K562 (cell line): ENCODE measurements at places on chromosomes 5 and 9.

GRCh38 chr9:29211580-29212396 lies 1638.5 kb upstream of the C9orf72 start:
- no peak overlapping the region for H3K4me3 ChIP-seq
- no peak overlapping the region for H3K27ac ChIP-seq
- no peaks in the 10 kb centered on the region for H3K27me3 ChIP-seq
- no peaks in the 10 kb centered on the region for H3K36me3 ChIP-seq

- H3K4me3 ChIP-seq: no peak overlapping the region
- no peaks in the 10 kb centered on the region for H3K36me3 ChIP-seq
- no peaks in the 10 kb centered on the region; the same call in 1 of the 2 replicates for H3K4me1 ChIP-seq
- H3K27ac ChIP-seq: no peak overlapping the region
These were observed 6.5 kb upstream of the GADD45G start for GRCh38 chr9:89598363-89598713.

GRCh38 chr5:126000507-126000906 lies 422.7 kb upstream of the GRAMD2B start:
- H3K27ac ChIP-seq: no peak overlapping the region
- H3K4me3 ChIP-seq: no peak overlapping the region
- no peaks in the 10 kb centered on the region for H3K4me1 ChIP-seq
- no peaks in the 10 kb centered on the region for H3K36me3 ChIP-seq
- H3K27me3 ChIP-seq: no peaks in the 10 kb centered on the region
- DNase-seq: no peak

DNA sequence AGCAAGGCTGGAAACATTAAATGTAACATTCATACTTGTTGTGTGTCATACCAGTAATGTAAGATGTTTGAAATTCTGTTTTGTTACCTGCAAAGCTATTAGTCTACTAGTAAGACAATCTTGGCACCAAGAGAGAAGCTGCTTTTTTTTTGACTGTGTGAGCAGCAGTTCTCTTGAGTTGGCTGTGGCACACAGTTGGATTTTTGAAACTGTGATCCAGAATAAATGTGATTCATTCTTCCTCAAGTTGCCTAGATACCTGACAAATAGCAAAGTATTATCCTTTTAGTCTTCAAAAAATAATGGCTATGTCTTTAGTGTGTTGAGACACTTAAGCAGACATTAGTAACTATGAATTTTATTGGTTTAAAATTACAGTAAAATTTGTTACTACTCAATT lies 57.2 kb upstream of the HAPLN1 start:
- H3K27ac ChIP-seq: no peak overlapping the region
- H3K4me3 ChIP-seq: no peak overlapping the region
- no peaks in the 10 kb centered on the region for H3K4me1 ChIP-seq
- H3K36me3 ChIP-seq: no peaks in the 10 kb centered on the region
- H3K27me3 ChIP-seq: no peaks in the 10 kb centered on the region
- no peak for DNase-seq

DNA sequence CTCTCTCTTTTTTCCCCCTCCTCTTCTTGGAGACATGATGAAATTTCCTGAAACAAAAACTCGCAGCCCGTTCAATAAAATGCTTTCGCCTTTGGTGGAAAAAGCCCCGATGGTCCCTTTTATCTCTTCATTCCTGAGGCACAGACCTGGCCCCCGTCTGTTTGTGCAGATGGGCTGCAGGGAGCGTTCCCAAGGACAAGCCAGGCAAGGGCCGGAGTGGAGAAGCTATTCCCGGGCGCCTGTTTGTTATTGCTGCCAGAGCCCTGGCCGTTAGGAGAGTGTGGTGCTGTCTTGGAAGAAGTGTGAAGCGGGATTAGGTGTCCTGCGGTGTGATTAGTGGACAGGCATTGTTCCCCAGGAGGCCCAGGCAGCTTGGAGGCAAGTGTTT lies 71.9 kb downstream of the SMIM23 start:
- no peak overlapping the region for H3K27ac ChIP-seq
- no peaks in the 10 kb centered on the region for H3K27me3 ChIP-seq
- H3K4me1 ChIP-seq: no peaks in the 10 kb centered on the region; the same call in 2 of the 3 replicates
- DNase-seq: no peak
- H3K36me3 ChIP-seq: no peaks in the 10 kb centered on the region

DNA sequence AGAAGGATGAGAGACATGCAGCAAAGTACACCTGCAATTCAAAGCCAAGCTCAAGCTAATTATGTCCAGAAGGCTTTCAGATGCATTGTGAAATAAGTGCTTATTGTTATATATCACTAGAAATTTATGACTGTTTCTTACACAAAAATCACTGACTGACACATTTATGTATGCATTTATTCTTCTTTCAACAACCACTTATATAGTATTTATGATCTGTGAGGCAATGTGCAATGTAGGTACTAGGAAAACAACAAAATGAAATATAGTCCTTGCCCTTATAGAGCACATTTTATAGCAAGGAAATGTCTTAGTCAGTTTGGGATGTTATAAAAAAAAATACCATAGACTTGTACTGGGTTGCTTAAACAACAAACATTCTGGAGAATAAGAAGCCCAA lies 167.6 kb downstream of the YIPF5 start:
- H3K27me3 ChIP-seq: no peaks in the 10 kb centered on the region
- no peak overlapping the region for H3K27ac ChIP-seq
- DNase-seq: no peak
- no peaks in the 10 kb centered on the region for H3K36me3 ChIP-seq
- no peaks in the 10 kb centered on the region for H3K4me1 ChIP-seq

DNA sequence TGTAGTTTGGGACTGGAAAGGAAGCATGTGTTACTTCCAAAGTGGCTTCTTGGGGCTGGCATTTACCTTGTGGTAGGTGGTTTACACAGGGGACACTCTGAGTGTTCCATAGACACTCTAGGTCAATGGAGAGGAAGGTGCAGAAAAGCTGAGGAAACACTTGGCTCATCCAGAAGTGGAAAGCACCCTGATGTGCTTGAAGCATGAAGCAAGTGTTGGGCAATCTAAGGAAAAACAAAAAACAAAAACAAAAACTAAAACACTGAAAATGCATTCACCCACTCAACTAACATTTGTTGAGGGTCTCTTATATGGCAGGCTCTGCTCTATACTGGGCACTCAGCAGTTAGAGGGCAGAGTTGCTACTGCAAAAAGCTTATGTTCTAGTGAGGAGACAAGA lies 2.9 kb upstream of the ERAP2 start:
- H3K4me3 ChIP-seq: no peak overlapping the region
- no peaks in the 10 kb centered on the region for H3K27me3 ChIP-seq
- H3K27ac ChIP-seq: no peak overlapping the region
- no peak for DNase-seq
- H3K4me1 ChIP-seq: no peaks in the 10 kb centered on the region
- no peaks in the 10 kb centered on the region for H3K36me3 ChIP-seq

- no peak overlapping the region for H3K4me3 ChIP-seq
- no peaks in the 10 kb centered on the region for H3K4me1 ChIP-seq
- no peak overlapping the region for H3K27ac ChIP-seq
- H3K36me3 ChIP-seq: no peaks in the 10 kb centered on the region
These were observed 42.7 kb downstream of the ACER2 start for GRCh38 chr9:19451240-19452087.

- peaks cover 14% of the 10 kb centered on the region; the same call in 2 of the 3 replicates for H3K36me3 ChIP-seq
- no peaks in the 10 kb centered on the region for H3K27me3 ChIP-seq
- no peak overlapping the region for H3K4me3 ChIP-seq
- H3K27ac ChIP-seq: no peak overlapping the region
- H3K4me1 ChIP-seq: no peaks in the 10 kb centered on the region; the same call in 2 of the 3 replicates
These were observed 69.8 kb downstream of the KDM4C start for GRCh38 chr9:6827439-6828145.

GRCh38 chr5:22242532-22242931 lies 610.6 kb downstream of the CDH12 start:
- no peaks in the 10 kb centered on the region for H3K4me1 ChIP-seq
- no peak overlapping the region for H3K27ac ChIP-seq
- H3K4me3 ChIP-seq: no peak overlapping the region
- H3K27me3 ChIP-seq: no peaks in the 10 kb centered on the region
- DNase-seq: peak; percentile 0

GRCh38 chr5:92852219-92852618 lies 728.8 kb downstream of the NR2F1-AS1 start:
- H3K36me3 ChIP-seq: no peaks in the 10 kb centered on the region
- no peak overlapping the region for H3K27ac ChIP-seq
- no peak for DNase-seq
- no peaks in the 10 kb centered on the region for H3K27me3 ChIP-seq

GRCh38 chr9:33105959-33106358 lies 29.5 kb upstream of the SMU1 start:
- peaks cover 6% of the 10 kb centered on the region; the same call in 1 of the 3 replicates for H3K4me1 ChIP-seq
- H3K36me3 ChIP-seq: 0 out of 3 replicates have a peak, but pooled peaks cover 3% of the 10 kb centered on the region
- no peaks in the 10 kb centered on the region for H3K27me3 ChIP-seq

DNA sequence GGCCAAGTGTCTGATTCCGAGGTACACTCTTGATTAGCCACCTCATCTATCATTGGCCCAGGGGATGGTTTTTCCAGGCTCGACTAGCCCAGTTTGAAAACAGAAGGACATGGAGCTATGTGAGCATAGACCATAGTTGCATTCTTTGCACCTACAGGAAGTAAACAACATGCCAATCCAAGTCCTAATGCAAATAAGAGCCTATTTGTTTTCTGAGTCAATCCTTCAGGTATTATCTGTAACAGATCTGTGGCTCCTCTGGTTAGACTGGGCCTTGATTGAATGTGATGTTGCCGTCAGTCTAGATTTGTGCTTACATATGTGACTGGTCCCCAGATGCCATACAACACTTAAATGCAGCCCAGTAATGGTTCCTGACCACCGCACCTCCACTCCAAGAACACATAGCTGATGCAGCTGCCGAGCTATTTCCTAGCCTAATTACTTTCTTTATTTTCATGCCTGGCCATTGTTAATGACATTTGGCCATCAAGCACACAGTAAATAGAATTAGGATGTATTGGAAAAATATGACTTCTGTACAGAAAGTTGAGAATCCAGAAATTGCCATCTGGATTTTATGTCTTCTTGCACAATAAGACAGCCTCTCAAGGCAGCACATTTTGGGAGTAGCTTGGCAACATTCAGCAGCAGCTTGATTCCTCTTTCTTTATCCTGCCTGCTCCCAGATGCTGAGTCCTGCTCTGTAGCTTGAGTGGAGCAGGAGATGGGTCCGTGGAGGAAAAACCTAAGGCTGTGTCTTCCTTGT lies 29.5 kb upstream of the ARHGAP26 start:
- H3K27me3 ChIP-seq: peaks cover 11% of the 10 kb centered on the region; the same call in 1 of the 2 replicates
- no peak overlapping the region for H3K27ac ChIP-seq
- H3K36me3 ChIP-seq: no peaks in the 10 kb centered on the region
- H3K4me3 ChIP-seq: no peak overlapping the region

DNA sequence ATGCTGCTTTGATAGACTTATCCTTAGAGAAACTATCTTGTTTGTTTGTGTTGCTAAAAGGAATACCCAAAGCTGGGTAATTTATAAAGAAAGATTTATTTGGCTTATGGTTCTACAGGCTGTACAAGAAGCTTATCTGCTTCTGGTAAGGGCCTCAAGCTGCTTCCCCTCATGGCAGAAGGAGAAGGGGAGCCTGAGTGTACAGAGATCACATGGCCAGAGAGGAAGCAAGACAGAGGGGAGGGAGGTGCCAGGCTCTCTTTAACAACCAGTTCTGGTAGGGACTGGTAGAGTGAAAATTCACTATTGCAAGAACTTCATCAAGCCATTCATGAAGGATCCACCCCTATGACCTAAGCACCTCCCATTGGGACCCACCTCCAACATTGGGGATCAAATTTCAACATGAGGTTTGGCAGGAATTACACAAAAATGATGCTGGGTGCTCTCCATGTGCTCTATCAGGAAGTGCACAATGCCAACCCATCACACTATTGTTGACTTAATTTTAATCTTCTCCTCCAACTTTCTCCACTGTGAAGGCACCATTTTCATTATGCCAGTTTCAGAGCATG lies 115.1 kb upstream of the SHB start:
- H3K36me3 ChIP-seq: no peaks in the 10 kb centered on the region
- H3K4me3 ChIP-seq: no peak overlapping the region
- H3K27me3 ChIP-seq: peaks cover 4% of the 10 kb centered on the region; the same call in 1 of the 3 replicates

- peaks cover 45% of the 10 kb centered on the region for H3K27me3 ChIP-seq
- H3K36me3 ChIP-seq: no peaks in the 10 kb centered on the region
- DNase-seq: no peak
- no peak overlapping the region for H3K4me3 ChIP-seq
- H3K4me1 ChIP-seq: no peaks in the 10 kb centered on the region
These were observed 34.8 kb downstream of the CAMK2A start for GRCh38 chr5:150254774-150255173.

- H3K36me3 ChIP-seq: no peaks in the 10 kb centered on the region
- no peak overlapping the region for H3K27ac ChIP-seq
- H3K4me3 ChIP-seq: no peak overlapping the region
- no peak for DNase-seq
These were observed 328.3 kb upstream of the MPDZ start for GRCh38 chr9:13607481-13608441.

GRCh38 chr5:150836703-150837102 lies 9.6 kb upstream of the IRGM start:
- no peak for DNase-seq
- no peak overlapping the region for H3K27ac ChIP-seq
- no peaks in the 10 kb centered on the region for H3K36me3 ChIP-seq
- H3K4me3 ChIP-seq: no peak overlapping the region

DNA sequence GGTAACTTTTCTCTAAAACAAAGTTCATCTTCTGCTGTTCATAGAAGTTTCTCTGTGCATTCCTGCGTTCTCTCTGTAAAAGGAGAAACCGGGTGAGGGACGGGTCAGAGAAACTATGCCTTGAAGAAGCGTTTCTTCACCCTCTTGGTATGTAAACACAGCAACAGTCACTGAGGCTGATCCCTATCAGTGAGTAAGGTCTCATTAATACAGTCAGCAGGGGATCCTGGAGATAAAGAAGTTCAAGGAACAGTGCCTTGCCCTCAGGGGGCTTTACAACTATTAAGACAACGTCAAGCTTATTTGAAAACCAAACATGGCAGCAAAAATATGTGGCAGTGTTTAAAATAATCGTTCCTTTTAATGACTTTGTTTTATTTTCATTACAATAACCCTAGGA lies 202.9 kb upstream of the IL12B start:
- no peak overlapping the region for H3K27ac ChIP-seq
- no peaks in the 10 kb centered on the region for H3K4me1 ChIP-seq
- no peaks in the 10 kb centered on the region for H3K27me3 ChIP-seq
- no peaks in the 10 kb centered on the region for H3K36me3 ChIP-seq
- DNase-seq: no peak

GRCh38 chr9:12712532-12712931 lies 19.3 kb downstream of the TYRP1 start:
- no peaks in the 10 kb centered on the region for H3K27me3 ChIP-seq
- no peak for DNase-seq
- H3K36me3 ChIP-seq: no peaks in the 10 kb centered on the region
- H3K27ac ChIP-seq: no peak overlapping the region
- no peak overlapping the region for H3K4me3 ChIP-seq
- H3K4me1 ChIP-seq: no peaks in the 10 kb centered on the region

GRCh38 chr9:123422635-123423310 lies 66.8 kb downstream of the CRB2 start:
- H3K36me3 ChIP-seq: no peaks in the 10 kb centered on the region
- H3K4me3 ChIP-seq: no peak overlapping the region
- no peaks in the 10 kb centered on the region for H3K4me1 ChIP-seq
